ENCODE measurements at places on chromosomes 6 and 20.

- H3K4me1 ChIP-seq, result no peaks in the 10 kb centered on the region
- H3K27ac ChIP-seq, result no peak overlapping the region
- DNase-seq, result no peak
- no peaks in the 10 kb centered on the region for H3K36me3 ChIP-seq
- H3K4me3 ChIP-seq, result no peak overlapping the region
- H3K27me3 ChIP-seq, result no peaks in the 10 kb centered on the region
Observed at GRCh38 chr6:21501021-21501354, 92.6 kb upstream of the SOX4 start.

- no peaks in the 10 kb centered on the region for H3K27me3 ChIP-seq
- H3K27ac ChIP-seq, result no peak overlapping the region
- DNase-seq, result no peak
- H3K36me3 ChIP-seq, result no peaks in the 10 kb centered on the region
- H3K4me1 ChIP-seq, result no peaks in the 10 kb centered on the region
Observed at GRCh38 chr6:47242483-47243386, 67.0 kb downstream of the TNFRSF21 start.

DNA sequence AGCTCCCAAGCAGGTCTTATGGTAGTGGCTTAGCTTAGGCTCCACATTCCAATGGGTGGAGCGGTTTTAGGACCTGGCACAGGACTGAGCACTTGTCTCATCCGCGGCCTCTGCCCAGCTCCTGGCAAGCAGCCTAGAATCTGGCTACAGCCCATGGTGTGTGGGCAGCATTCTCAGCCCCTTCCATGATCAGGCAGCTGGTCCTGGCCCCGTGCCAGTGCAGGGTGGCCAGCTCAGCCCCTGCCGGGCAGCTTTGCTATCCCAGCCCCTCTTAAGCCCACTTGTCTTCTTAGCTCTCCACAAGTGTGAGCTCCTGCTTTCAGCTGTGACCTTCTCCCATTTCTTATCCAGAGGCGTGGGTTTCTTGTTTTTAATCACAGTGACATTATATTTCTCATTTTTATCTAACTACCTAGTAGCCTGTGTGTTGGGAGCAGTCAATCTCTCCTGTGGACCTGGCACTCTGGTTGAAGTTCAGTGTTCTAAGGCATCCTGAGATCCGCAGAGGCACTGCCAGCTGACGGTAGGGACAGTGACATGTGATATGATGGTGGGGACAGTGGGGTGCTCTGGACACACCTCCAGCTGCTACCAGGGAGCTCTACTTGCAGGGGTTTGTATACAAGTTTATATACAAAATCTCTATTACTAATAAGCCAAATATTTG lies 119.9 kb upstream of the PRND start:
- no peaks in the 10 kb centered on the region for H3K36me3 ChIP-seq
- DNase-seq, result no peak
- H3K4me1 ChIP-seq, result no peaks in the 10 kb centered on the region
- H3K4me3 ChIP-seq, result no peak overlapping the region

DNA sequence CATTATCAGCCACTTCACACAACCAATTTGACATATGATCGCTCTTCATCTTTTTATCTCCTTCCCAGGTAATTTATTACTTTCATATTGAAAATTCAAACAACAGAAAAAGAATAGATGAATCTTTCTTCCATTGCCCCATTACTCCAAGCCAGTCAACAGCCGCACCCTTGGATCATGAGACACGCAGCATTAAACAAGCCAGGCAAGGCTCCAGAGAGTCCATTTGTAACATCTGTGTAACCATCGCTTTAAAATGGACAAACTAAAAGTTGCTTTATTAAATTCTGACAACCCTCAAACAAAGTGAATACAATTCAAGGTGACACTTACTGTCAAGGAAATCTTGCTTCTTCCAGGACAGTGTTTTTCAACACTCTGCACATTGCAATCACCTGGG lies 200.3 kb downstream of the EPM2A start:
- H3K36me3 ChIP-seq, result no peaks in the 10 kb centered on the region
- DNase-seq, result no peak
- H3K27ac ChIP-seq, result no peak overlapping the region
- H3K4me1 ChIP-seq, result no peaks in the 10 kb centered on the region

DNA sequence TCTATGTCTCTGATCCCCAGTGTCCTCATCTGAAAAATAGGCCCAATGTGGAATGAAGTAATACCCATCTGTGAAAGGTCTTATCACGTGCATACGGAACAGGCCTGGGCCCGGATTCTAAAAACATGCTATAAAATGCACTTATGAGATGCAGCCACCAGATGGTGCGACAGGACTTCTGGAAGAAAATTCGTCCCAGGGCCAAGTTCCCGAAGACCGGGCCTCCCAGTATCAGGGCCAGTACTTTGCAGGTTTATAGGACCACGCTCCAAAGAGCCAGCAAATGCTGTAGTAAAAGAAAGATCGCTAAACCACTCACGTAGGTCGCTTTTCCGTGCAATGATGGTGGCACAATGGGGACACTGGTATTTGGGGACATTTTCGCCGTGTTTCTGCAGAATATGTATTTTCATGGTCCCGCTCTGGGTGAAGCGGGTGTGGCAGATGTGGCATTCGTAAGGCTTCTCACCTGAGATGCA lies 10.6 kb downstream of the CTCFL start:
- no peaks in the 10 kb centered on the region for H3K4me1 ChIP-seq
- H3K27me3 ChIP-seq, result no peaks in the 10 kb centered on the region
- H3K36me3 ChIP-seq, result no peaks in the 10 kb centered on the region
- no peak for DNase-seq
- no peak overlapping the region for H3K27ac ChIP-seq
- H3K4me3 ChIP-seq, result no peak overlapping the region

All from thoracic aorta (tissue), 2 donors.